NCI-H2227 treated with DMSO at 0.1 percent for 48 hours (cell line): ENCODE measurements at places on chromosomes 7 and 10.

DNA sequence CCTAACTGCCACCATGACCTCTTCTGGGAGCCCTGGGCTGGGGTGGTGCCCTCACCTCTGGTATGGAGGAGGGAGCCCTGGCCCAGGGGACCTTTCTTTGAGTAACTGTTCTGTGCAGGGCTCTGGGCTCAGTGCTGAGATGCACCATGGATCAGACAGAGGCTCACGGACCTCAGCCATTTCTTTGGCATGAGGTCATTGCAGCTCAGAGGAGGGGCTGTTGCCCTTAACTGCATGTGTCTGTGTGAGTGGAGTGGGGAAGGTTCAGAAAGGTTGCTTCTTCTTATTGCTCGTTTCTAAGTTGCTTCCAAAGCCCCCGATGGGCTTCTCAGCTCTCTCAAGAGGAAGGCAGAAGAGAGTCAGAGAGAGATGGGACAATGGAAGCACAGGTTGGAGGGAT, 233.9 kb downstream of the RPS24 start:
- no peak for DNase-seq

- DNase-seq, result no peak
These were observed 206.2 kb downstream of the VTI1A start for GRCh38 chr10:112653215-112653614.

GRCh38 chr10:74394416-74394969, 243.5 kb downstream of the ADK start:
- no peak for DNase-seq

DNA sequence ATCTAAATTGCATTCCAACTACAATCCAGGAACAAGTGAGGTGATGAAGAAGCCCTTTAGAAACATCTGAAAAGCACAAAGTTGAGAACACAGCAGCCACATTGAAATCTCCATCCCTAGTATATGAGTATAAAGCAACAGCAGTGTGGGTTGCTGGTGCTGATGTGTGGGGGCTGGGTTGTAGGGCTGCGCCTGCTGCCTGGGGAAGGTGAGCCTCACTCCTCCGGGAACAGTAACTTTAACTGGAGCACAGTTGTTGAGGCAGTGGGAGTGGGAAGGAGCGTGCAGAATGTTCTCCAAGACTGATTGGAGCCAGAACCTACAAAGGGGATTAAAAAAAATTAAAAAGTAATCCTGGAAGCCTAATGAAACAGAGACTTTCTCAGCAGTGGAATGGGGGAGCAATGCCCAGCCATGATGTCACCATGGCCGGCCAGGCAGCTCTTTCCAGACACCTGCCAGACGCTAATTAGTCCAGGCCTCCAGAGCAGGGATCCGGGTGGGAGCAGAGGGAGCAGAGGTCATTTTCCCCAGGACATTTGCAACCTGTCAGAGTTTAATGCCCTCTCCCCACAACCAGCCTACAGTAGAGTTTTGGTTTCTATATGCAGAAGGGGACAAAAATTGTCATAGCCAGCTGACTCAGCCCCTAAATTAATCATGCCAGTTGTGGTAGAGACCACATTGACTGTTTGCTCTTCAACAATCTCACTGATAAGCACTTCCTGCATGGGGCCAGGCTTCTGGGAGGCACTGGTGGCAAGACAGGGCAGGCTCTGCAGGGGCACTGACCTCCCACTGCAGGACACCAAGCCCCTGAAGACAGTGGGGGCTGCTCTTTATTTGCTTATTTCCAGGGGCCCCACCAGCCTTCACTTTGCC, 133.0 kb upstream of the ZNF32 start:
- DNase-seq, result no peak

DNA sequence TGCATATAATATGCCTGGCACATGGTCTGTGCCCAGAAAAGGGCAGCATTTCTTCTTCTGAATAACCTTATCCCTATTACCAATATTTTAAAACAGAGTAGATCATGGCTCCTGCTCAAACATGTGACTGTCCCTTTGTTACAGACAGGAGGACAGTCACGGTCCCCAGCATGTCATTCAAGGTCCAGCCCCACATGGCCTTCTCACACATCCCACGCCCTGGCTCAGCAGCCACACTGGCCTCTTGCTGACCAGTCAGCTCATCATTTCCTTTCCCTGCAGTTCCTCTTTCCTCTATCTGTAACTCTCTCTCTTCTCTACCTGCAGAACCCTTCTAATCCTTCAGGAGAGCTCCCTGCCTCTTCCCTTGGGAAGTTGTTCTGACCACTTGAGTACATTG, 167.8 kb downstream of the CHN2 start:
- DNase-seq, result no peak

DNA sequence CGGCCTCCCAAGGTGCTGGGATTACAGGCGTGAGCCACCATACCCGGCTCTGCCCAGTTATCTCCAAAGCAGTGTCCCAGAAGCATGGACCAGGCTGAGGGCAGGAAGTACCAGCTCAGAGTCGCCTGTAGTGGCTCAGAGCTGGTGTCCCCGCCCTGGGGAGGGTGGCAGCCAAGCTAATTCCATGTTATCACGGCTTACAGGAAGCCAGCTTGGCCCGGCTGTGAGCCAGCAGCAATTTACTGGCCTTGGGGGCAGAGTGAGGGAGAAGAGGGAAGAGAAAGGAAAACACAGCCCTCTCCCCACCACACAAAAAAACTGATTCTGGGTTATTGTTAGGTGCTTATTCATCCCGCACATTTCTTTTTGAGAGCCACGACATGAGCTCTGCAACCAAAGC, 88.1 kb downstream of the HIP1 start:
- DNase-seq, result peak; percentile 25

- DNase-seq, result no peak
These were observed 58.2 kb upstream of the CHST15 start for GRCh38 chr10:124151466-124152095.

DNA sequence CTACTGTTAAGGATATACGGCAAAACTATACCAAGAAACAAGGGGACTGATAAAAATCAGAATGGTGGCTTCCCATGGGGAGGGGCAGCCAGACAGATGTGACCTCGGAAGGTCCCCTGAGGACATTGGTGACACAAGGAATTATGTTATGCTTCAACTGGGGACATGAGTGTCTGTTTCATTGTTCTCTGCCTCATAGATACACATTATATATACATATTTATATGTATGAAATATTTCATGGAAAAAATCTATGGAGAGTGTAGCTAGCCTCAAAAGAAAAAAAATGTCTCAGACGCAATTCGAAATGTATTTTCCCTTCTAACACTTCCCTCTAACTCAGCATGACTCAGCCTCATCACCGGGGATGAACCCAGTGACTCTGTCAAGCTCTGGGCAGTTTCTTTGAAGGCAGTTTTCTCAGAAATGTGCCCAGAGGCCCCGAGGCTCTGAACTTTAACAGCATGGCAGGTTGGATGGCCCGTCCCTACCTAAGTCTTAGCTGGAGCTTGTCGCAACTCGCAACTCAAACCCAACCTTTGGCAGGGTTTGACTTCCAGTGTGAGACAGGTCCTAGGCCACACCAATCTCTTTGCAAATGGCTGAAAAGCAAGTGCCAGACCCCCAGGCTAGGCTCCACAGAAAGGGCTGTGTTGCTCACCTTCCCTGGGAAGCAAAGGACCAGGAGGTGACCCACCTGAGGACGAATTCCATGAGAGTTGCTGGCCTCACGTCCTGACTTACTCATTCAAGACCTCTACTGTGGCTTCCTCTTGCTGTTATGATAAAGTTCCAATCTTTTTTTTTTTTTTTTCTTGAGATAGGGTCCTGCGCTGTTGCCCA, 86.9 kb downstream of the CARD11 start:
- no peak for DNase-seq

DNA sequence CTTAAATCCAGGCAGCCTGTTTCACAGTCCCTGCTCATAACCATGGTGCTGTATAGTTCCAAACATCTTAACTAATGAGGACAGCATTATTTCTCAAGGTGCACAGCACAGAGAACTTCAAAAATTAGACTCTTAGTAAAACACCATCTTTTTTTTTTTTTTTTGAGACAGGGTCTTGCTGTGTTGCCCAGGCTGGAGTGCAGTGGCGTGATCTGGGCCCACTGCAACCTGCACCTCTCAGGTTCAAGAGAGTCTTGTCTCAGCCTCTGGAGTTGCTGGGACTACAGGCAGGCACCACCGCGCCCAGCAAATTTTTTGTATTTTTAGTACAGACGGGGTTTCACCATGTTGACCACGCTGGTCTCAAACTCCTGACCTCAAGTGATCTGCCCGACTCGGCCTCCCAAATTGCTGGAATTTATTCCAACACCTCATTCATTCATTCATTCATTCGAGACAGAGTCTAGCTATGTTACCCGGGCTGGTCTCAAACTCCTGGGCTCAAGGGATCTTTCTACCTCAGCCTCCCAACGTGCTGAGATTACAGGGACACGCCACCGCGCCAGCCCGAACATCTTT, 507 bp upstream of the TMEM254 start:
- DNase-seq, result no peak

DNA sequence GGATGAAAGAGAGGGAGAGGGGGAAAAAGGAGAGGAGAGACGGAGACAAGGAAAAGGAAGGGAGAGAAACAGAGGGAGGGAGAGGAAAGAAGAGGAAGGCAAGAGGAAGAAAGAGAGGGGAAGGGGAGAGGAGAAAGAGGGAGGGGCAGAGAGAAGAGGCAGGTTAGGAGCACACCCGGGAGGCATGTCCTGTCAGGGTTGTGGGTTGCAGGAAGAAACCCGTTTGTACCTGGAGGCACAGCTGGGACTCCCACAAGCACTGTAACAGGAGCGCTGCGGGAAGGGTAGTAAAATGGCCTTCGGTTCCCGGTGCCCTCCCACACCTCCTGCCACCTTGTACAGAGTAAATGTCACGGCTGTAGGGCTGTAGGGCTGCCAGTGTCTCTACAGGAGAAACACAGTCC, 24.7 kb downstream of the FGFR2 start:
- no peak for DNase-seq

- DNase-seq, result no peak
These were observed 480.5 kb downstream of the PHTF2 start for GRCh38 chr7:78279032-78279431.

DNA sequence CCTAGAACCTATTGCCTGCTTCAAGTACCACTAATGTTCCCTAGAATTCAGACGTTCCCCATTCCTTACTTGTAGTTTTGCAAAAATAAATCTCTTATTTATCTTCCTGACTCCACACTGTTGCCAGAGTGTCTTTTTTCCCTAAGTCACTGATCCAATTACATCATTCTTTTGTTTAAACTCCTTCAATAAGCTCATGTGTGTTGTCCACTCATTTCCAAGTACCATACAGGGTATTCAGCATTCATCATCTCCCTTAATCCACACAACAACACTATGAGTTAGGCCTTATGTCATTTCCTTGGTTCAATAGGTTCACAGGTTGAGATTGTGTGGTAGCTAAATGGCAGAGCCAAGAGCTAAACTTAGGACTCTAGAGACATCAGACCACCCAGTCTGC, 119.9 kb upstream of the RHOBTB1 start:
- no peak for DNase-seq

DNA sequence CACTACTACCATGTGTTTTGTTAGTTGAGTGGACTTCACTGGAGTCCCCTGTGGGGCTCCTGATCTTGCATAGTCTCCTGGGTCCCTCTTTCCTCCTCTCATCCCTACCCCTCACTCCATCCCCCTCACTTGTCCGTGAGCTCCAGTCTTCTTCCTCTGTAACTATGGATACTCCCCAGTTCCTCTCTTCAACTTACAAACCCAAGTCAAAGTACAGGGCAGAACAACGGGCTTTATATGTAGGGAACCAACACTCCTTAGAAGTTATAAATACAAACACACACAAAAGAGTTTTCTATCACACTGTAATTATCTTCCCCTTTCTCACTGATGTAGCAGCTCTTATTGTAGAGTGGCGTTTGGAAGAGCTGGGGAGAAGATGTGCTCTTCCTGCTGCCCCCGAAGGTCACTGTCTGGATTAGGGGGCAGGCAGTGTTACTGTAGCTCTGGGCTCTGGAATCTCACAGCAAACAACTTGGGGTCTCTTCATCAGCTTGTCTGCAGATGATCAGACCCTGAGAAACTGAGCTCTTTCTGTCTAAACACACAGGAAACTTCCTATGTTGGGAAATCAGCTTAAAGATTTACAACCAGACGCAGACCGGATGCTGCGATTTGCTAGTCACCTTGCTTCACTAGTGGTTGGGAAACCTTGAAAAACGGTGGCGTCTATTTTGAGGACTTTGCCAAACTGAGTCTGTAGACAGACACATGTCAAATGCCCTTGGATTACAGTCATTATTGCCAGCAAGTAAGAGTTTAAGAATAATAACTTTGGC, 13.6 kb downstream of the SNX10 start:
- DNase-seq, result peak; percentile 20

- no peak for DNase-seq
These were observed 9.0 kb downstream of the MRPL43 start for GRCh38 chr10:100978121-100978900.

- DNase-seq, result no peak
These were observed 57.5 kb upstream of the CHST15 start for GRCh38 chr10:124150807-124151417.

GRCh38 chr7:111842491-111842890, 280.2 kb upstream of the IMMP2L start:
- no peak for DNase-seq

DNA sequence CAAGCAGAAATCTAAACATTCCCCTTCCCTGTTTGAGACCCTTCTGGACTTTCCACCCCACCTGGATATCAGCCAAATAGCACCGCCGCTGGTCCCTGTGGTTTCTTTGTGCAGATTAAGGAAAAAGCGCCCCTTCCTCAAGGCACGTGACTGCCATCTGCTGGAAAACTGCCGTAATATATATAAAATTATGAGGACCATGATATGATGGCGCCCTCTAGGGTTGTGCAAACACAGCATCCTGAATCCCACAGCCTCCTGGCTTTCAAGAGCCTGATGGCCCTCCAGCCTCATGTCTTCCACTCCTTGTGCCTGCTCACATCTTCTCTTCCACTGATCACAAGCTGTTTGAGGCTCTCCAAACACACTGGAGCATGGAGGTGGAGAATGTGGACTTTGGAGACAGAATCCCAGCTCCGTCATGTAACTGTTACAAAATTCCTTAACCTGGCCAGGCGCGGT, 121.3 kb downstream of the MYL10 start:
- DNase-seq, result peak; percentile 84

- no peak for DNase-seq
These were observed 20.4 kb upstream of the FIGNL1 start for GRCh38 chr7:50470250-50471163.

DNA sequence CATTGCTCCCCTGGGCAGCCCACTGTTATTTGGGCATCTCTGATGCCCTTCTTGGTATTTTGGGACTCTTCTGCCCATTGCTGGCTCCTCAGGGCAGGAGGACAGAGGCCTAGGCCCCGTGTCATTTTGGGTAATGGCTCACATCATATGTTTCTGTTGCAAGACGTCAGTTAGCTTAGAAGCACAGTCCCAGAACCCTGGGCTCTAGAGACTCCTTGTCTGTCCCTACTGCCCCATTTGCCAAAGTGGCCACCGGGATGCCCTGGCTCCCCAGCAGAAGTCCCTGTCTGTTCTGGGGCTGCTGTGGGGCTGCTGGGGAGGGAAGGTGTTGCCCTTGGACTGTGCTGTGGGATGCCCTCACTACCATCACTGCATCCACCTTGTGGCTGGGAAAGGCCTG, 48.8 kb downstream of the ADCYAP1R1 start:
- DNase-seq, result no peak
